Forelimb muscle (tissue), 1 donor: ENCODE measurements at places on chromosomes 6 and 20. TPM values are rescaled to one million over a fixed set of nuclear protein-coding genes. Genes with fewer than 3 reads are reported as not detected.

The LPA gene
- polyA plus RNA-seq = not detected

The KIAA1755 gene
- 8.1 TPM for polyA plus RNA-seq

The MYMX gene
- polyA plus RNA-seq = 21.9 TPM

The UFL1 gene
- polyA plus RNA-seq = 28.4 TPM

The CDS2 gene
- polyA plus RNA-seq = 19.8 TPM

The SLC32A1 gene
- polyA plus RNA-seq = not detected

The HLA-DOA gene
- 0.56 TPM for polyA plus RNA-seq

The IRF4 gene
- 0.65 TPM for polyA plus RNA-seq

The TRDN gene
- polyA plus RNA-seq = 263 TPM

The PACSIN1 gene
- polyA plus RNA-seq = 1.1 TPM

The FILIP1 gene
- 57.6 TPM for polyA plus RNA-seq

DNA sequence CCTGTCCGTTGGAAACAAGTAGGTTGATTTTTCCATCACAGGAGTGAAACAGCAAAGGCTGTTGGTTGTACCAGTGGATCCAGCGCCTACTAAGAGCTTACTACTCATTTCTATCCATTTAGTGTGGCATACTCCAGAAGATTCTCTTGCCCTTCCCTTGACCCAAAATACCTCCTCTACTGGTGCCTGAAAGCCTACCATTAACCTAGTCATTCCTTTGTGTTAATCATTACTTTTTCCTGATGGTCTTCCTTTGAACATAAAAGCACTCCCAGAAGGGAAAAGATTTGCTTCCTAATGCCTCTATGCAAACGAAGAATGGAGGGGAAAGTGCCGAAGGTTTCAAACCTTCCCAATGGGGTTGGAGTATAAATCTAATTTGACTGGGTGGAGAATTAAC is 123.3 kb downstream of the QRSL1 start:
- no peak for DNase-seq

GRCh38 chr20:5657190-5657875 is 92.9 kb upstream of the SHLD1 start:
- peak; percentile 91 for DNase-seq

DNA sequence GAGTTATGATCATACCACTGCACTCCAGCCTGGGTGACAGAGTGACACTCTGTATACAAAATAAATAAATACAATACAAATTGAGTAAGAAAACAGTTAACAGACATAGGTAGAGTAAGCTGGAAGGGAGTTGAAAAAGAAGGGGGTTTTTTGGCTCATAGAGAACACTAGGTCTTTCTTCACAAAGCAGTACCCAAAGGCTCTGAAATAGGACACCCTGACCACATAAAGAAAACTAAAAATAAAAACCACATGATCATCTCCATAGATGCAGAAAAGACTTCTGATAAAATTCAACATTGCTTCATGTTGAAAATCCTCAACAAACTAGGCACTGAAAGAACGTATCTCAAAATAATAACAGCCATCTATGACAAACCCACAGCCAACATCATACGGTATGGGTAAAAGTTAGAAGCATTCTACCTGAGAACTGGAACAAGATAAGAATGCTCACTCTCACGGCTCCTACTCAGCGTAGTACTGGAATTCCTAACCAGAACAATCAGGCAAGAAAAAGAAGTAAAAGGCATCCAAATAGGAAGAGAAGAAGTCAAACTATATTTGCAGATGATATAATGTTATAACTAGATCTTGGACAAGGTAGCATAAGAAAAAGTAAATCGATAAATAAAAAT is 48.6 kb downstream of the TOMM6 start:
- no peak for DNase-seq

GRCh38 chr6:157273756-157274470 is 49.4 kb downstream of the TMEM242 start:
- no peak for DNase-seq

- DNase-seq = no peak
These were observed 758.8 kb downstream of the EYS start for GRCh38 chr6:64948261-64948660.

- DNase-seq = no peak
These were observed 71.1 kb upstream of the FOXQ1 start for GRCh38 chr6:1240766-1241318.

GRCh38 chr20:7257099-7257498 is 489.6 kb downstream of the BMP2 start:
- DNase-seq = no peak

DNA sequence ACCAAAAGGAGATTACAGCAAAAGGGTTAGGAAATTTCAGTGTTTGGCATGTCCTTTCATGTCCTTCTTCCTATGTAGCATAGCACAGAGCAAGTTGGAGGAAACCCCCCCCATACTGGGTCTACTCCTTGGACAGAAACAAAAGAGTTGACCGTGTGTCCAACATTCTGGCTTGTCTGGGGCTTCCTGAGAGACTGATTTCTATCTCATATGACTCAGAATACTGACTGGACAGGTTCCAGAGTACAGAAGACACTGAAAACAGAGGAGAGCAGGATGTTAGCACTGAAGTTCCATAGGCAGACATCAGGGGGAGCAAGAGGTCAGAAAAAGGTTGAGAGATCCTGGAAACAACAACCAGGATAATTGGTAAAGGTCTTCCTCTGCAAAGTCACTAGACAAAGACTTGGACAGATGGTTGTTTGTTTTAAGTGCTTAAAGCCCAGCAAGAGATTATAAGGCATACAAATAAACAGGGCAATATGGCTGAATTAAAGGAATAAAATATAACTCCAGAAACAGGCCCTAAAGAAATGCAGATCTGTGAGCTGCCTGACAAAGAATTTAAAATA is 48.4 kb downstream of the USP49 start:
- peak; percentile 36 for DNase-seq

GRCh38 chr6:160534050-160534696 is 129.9 kb downstream of the LPA start:
- DNase-seq = no peak

DNA sequence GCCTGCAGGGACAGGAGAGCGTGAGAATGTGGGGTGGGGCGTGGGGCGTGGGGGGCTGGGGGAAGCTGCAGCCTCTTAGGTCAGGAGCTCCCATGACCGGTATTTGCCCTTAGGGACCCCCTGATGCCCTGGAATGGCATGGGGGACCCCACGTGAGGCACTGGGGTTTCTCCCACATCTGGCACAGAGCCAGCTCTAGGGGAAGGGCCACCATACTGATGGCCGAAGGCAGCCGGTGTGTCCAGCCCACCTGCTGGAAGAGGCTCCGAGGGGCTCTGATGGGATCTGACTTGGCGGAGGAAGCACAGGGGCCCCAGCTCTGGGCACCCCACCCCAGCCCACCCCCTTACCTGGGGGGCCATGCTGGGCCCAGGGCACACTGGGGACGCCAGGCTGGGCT is 10.8 kb downstream of the GATA5 start:
- no peak for DNase-seq

GRCh38 chr6:133341607-133342158 is 100.5 kb downstream of the EYA4 start:
- DNase-seq = no peak

DNA sequence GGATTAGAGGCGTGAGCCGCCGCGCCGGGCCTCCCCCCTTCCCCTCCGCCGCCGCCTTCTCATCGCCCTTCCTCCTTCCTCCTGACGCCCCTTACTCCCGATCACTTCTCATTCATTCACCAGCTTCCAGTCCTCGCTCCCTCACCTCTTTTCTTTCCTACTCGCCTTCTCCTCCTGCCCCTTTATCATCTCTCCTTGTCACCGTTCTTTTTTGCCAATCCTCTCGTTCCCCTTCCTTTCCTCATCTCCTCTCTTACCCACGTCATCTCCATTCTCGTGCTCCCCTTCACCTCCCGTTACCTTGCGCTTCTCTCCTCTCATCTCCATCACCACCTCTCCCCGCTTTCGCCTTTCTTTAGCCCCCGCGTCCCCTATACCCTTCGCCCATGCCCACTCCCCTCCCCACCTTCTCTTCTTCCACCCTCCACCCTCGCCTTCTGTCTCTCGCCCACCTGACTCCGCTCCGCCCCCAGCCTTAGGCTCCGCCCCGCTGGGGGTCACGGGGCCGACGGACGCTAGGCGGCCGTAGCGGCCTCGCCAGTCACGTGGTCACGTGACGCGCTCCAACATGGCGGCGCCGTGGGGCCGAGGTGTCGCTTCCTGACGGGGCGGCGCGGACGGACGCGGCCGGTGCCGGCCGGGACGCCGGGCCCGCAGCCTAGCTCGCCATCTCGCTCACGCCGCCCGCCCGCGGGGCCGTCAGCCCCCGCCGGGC is at the start of gene ARFGEF2:
Gene ARFGEF2 (plus strand): TSS at position 544 of the 715 bp plus-strand sequence. CDS start 179 bp downstream, outside the sequence.
- DNase-seq = peak; percentile 88

DNA sequence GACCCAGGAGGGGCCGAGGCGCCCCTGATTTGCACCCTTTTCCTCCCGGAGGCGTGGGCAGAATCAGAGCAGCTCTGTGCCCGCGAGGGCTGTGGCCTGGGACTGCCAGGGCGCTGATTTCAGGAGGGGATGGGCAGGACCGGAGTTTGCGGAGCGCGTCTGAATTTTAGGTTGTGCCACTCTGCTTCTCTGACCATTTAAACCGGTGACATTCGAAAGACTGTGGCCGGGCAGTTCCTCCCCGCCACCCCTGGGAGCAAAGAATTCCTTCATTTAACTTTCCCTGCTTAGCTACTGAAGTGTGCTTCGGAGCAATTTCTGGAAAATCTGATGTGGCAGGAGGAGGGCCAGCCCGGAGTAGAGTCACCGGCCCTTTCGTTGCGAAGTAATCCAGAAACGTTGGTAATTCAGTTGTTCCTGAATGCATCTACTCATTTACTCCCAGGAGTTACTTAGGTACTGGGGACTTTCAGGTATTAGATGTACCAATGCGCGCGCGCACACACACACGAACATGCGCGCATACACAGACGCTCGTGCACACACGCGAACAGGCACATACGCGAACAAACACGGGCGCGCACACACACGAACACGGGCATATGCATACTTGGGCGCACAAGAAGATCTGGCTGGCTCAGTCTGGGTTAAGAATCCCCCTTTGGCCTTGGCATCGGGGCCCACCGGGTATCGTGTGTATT is 568 bp downstream of the CCDC170 start:
- no peak for DNase-seq

DNA sequence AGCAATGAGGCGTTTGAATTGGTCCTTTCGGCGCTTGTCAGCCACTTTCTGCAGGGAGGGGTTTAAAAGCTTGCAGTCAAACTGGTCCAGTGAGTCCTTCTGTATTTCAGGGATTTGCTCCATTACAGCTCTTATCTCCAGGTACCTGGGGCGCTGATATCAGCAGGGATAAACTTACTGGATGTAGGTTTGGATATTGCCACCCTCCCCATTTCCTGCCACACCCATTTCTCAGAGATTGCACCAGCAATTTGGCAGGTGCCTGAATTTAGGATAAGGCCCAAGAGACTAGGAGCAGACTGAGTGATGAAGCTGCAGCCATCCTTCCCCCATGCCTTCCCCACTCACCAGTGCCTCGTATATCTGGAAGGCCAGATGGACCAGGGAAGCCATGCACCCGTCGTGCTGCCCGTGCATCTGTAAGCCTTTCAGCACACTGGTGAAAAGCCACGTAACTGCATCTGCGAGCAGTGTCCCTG is 7.6 kb downstream of the POLR1C start:
- no peak for DNase-seq

- no peak for DNase-seq
These were observed 567.8 kb upstream of the ID4 start for GRCh38 chr6:19269341-19269898.

DNA sequence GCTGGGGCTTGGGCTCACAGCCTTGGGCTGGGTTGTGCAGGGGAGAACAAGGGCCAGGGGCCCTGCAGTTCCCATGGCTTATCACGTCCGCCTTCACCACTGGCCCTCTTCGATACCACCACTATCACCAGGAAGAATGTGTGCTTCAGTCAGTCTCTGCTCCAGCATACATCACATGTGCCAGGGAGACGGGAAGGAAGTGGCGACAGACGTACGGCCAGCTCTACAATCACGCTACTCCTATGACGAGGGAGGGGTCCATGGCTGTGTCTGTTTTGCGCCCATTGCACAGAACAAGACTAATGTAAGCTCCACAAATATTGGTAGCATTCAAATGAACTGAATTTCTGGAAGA is 72.1 kb downstream of the TRAM2 start:
- no peak for DNase-seq

GRCh38 chr6:130063806-130064205 is 45.4 kb downstream of the L3MBTL3 start:
- DNase-seq = no peak

DNA sequence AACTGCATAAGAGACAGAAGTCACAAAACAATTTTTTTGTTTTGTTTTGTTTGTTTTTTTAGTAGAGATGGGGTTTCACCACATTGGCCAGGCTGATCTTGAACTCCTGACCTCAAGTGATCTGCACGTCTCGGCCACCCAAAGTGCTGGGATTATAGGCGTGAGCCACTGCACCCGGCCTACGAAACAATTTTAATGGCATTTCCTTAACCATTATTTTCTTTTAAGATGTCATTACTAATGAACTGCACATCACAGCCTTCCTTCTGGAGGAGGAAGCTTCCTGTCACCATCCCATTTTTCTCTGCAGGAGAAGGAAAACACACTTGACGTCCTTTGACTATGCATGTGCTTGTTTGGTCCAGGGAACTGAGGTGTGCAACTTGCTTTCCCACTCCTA is 125.3 kb upstream of the AKIRIN2 start:
- DNase-seq = no peak

DNA sequence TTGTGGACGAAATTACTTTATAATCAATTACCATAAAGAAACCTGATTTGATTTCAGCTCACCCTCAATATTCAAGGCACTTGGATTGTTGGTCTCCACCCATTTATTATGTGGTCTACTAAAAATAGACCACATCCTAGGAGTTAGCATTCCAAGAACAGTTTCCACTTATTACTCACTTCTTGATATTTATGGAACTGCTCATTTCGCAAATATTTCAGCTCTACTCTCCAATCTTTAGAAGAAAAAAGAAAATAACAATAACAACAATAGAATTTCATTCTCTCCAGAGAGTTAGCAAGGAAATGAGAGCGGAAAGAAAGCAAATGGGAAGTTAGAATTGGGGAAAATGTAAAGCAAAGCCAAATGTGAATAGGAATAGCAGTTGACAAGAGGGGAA is 26.2 kb upstream of the HDAC2 start:
- DNase-seq = peak; percentile 47

DNA sequence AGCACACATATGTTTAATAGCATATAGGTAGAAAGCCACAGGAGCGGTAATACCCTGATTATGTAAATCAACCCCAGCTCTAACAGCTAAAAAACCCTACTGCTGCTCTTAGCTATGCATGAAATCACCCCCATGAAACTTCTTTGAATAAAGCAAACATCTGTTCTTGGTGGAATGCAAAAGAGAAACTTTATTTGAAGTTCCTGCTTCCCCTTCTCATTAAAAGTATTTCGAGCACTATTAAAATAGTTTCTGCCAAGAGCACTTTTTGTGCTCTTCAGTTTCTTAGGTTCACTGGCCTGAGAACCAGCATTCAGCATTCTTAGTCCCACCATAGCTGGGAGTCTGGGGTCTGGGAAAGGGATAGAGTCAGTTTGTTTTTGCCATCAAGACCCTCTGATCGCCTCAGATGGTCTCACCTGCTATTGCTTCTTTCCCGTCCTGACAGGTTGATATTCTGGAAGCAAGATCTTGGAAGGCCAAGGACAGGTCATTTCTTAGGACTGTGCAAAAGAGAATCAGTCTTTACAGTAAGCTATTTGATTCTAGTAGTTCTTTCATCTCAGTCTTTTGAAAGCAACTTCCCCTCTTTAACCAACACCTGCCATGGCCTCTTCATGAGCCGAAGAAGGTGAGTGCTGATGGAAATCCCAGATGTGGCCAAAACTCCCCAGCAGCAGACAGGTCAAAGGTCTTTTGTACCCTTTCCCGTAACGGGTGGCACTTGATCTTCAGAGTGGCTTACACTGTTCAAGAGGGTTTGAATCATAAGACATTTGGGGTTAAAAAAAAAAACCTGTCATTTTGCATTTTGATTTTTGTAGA is 76.5 kb upstream of the TMEM170B start:
- DNase-seq = no peak

GRCh38 chr6:108598305-108598863 is 37.7 kb downstream of the FOXO3 start:
- no peak for DNase-seq
